ENCODE measurements at places on chromosomes 12 and 14. TPM values are rescaled to one million over a fixed set of nuclear protein-coding genes. Genes with fewer than 3 reads are reported as not detected.

- DNase-seq: no peak
Observed at GRCh38 chr14:50272498-50272897, 39.5 kb downstream of the L2HGDH start.

- DNase-seq: no peak
Observed at GRCh38 chr12:4372653-4373052, 6.9 kb downstream of the FGF23 start.

The TAS2R10 gene
- 0.63 TPM for total RNA-seq

The E2F7 gene
- 4.9 TPM for total RNA-seq

The KRT75 gene
- total RNA-seq: not detected

The GALNT6 gene
- 12.6 TPM for total RNA-seq

DNA sequence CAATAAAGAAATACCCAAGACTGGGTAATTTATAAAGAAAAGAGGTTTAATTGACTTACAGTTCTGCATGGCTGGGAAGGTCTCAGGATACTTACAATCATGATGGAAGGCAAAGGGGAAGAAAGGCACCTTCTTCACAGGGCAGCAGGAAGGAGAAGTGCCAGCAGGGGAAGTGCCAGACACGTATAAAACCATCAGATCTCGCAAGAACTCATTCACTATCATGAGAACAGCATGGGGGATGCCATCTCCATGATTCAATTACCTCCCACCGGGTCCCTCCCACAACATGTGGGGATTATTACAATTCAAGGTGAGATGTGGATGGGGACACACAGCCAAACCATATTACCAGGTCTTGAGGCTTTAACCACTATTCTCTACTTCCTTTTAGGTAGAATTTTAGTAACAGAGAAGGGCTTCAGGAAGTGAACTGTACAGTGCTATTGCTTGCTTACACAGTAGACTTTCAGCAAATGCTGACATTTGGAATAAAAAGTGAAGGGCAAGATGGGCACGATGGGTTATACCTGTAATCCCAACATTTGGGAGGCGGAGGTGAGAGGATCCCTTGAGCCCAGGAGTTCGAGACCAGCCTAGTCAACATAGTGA is 40.8 kb upstream of the OR4E1 start:
- DNase-seq: no peak

GRCh38 chr12:66189889-66190288 is 875 bp downstream of the IRAK3 start:
- DNase-seq: no peak

The EFS gene
- 0.19 TPM for total RNA-seq

- peak; percentile 44 for DNase-seq
Observed at GRCh38 chr14:69101331-69101826, 51.5 kb downstream of the DCAF5 start.

Data from activated T-cell treated with anti-CD3 and anti-CD28 coated beads, Interleukin-2, amount 50 U/mL, for 72 hours (primary cell).